Endothelial cell of umbilical vein (primary cell): ENCODE measurements at places on chromosomes 1 and 21. TPM values are rescaled to one million over a fixed set of nuclear protein-coding genes. Genes with fewer than 3 reads are reported as not detected.

Gene SORT1
- 6.4 and 6.8 TPM in 2 replicates for polyA plus RNA-seq

Gene PGLYRP3
- polyA plus RNA-seq = not detected in 2 replicates

Gene UBIAD1
- 17.8 and 20.5 TPM in 2 replicates for polyA plus RNA-seq

Gene LAX1
- polyA plus RNA-seq = 0.03 TPM in 1 of 2 replicates, not detected in the other

Gene SGIP1
- polyA plus RNA-seq = 30.4 and 30.9 TPM in 2 replicates

Gene SAMD13
- 0.65 and 1.2 TPM in 2 replicates for polyA plus RNA-seq

Gene MR1
- 1.5 and 2.5 TPM in 2 replicates for polyA plus RNA-seq

Gene MAST2
- polyA plus RNA-seq = 25.0 and 27.4 TPM in 2 replicates

Gene SPRR2E
- polyA plus RNA-seq = not detected in 2 replicates

Gene DCST1
- not detected in 2 replicates for polyA plus RNA-seq

Gene SLC9C2
- polyA plus RNA-seq = not detected in 2 replicates

Gene PCSK9
- polyA plus RNA-seq = 0.17 and 0.32 TPM in 2 replicates

Gene KCNN3
- polyA plus RNA-seq = 0.41 and 0.91 TPM in 2 replicates

Gene RWDD3
- polyA plus RNA-seq = 6.7 and 9.3 TPM in 2 replicates

Gene NBPF12
- 5.6 and 6.3 TPM in 2 replicates for polyA plus RNA-seq

Gene COL24A1
- polyA plus RNA-seq = 0.02 and 0.03 TPM in 2 replicates

Gene TMEM52
- 1.7 and 2.0 TPM in 2 replicates for polyA plus RNA-seq

Gene FCGR3A
- not detected in 2 replicates for polyA plus RNA-seq

Gene C1orf141
- polyA plus RNA-seq = not detected in 2 replicates

Gene OR2T35
- polyA plus RNA-seq = not detected in 2 replicates

Gene PYGO2
- 19.3 and 19.5 TPM in 2 replicates for polyA plus RNA-seq

Gene OR2T2
- polyA plus RNA-seq = not detected in 2 replicates

Gene COL8A2
- polyA plus RNA-seq = 1.2 and 1.6 TPM in 2 replicates

Gene IKBKE
- 17.8 and 17.9 TPM in 2 replicates for polyA plus RNA-seq

Gene PLA2G2F
- not detected in 2 replicates for polyA plus RNA-seq

Gene HSD3B1
- polyA plus RNA-seq = not detected in 2 replicates

Gene DCDC2B
- polyA plus RNA-seq = not detected in 2 replicates

Gene MYBPH
- polyA plus RNA-seq = not detected in 2 replicates

Gene ZMYND12
- polyA plus RNA-seq = 0.40 and 0.94 TPM in 2 replicates

Gene NR5A2
- 2.7 and 3.4 TPM in 2 replicates for polyA plus RNA-seq

Gene SERPINC1
- polyA plus RNA-seq = 0.05 and 0.06 TPM in 2 replicates

Gene RYR2
- polyA plus RNA-seq = not detected in 2 replicates

Gene SELENOF
- 81.3 and 102 TPM in 2 replicates for polyA plus RNA-seq

Gene HES2
- polyA plus RNA-seq = 3.6 and 3.7 TPM in 2 replicates

Gene GRIK1
- not detected in 2 replicates for polyA plus RNA-seq

Gene NUF2
- polyA plus RNA-seq = 10.4 and 14.3 TPM in 2 replicates

Gene ASTN1
- polyA plus RNA-seq = 0.04 TPM in 1 of 2 replicates, not detected in the other

Gene LENEP
- polyA plus RNA-seq = not detected in 2 replicates

Gene LPAR3
- not detected in 2 replicates for polyA plus RNA-seq

Gene ADGRL4
- 120 and 140 TPM in 2 replicates for polyA plus RNA-seq

Gene DDAH1
- 37.4 and 44.0 TPM in 2 replicates for polyA plus RNA-seq

Gene LAMB3
- 1.3 and 2.6 TPM in 2 replicates for polyA plus RNA-seq

Gene KCND3
- 0.03 TPM in 1 of 2 replicates, not detected in the other for polyA plus RNA-seq

Gene NBPF15
- 32.9 and 35.5 TPM in 2 replicates for polyA plus RNA-seq

Gene MRPS15
- 45.6 and 47.1 TPM in 2 replicates for polyA plus RNA-seq

Gene NGF
- not detected in 2 replicates for polyA plus RNA-seq
